NCI-H774 (cell line): ENCODE measurements at places on chromosomes 7 and 10.

- DNase-seq, result no peak
Measured at GRCh38 chr7:30796105-30796869, 25.1 kb downstream of the MINDY4 start.

- no peak for DNase-seq
Measured at GRCh38 chr7:43058271-43059066, 54.0 kb upstream of the HECW1 start.

DNA sequence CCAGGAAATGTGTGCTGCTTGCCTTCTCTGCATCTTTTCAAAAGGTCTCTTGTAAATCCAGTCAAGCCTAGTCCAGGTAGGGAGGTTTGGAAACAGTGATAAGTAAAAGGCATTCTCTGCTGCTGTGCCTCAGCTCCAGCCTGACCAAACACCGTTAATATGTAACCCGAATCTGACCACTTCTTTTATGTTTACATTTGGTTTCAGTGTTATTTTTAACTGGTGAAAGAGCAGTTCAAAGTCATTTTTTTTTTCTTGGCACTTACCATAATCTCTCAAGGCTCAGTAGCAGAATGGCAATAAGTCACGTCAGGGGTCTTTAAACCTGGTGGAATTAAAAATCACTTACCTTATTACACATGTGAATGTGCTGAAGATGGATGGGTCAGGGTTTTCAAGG lies 216.8 kb downstream of the PTEN start:
- no peak for DNase-seq

DNA sequence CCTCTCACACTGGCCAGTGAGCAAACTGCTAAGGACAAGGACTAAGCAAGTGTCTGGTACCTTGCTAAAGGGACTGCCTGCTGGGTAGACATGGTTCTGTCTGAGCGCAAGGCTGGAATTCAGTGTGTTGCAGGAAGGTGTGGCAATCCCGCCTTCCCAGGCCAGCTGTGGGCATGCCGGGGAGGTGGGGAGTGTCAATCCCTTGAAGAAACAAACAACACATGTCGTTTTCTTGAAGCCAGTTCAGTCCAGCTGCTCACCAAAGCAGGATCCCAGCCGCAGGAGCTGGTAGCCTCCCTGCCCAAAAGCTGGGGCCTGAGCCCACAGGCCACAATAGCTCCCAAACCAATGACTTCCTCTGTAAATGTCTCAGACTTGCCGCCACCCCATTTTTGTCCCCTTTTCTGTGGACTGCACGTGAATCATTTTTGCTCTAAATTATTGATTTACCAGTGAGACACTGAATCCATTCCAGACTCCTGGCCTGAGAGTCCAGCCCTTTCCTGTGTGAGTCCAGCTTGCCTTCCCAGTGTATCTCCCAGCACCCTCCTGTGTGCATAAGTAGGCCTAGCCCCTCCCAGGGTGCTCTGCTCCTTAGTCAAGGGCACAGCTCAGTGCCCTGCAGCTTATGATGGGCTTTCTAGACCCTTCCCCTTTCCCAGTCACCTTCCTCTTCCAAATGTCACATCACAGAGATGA lies 166.8 kb downstream of the RGS10 start:
- no peak for DNase-seq

- no peak for DNase-seq
Measured at GRCh38 chr7:84941291-84941690, 245.6 kb downstream of the SEMA3D start.

- DNase-seq, result no peak
Measured at GRCh38 chr7:30997316-30997715, 33.6 kb downstream of the GHRHR start.

GRCh38 chr10:77552252-77552651 lies 85.4 kb downstream of the KCNMA1 start:
- no peak for DNase-seq

DNA sequence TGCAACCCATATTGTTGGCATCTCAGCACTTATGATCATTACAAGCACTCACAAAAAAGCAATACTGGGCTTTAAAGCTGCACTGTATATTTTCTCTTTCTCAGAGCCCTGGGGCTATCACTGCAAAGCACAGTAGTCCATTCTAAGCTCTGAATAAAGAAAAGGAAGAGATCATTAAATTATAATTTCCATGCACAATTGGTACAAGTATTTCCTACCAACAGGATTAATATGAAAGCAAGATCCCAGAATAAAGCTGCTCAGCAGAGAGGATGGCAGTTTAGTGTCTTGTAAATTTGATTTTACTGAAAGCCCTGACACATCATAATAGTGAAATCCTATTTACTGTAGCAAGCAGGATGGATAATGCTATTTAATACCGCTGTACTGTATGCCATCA lies 205.3 kb downstream of the CHCHD3 start:
- DNase-seq, result no peak

DNA sequence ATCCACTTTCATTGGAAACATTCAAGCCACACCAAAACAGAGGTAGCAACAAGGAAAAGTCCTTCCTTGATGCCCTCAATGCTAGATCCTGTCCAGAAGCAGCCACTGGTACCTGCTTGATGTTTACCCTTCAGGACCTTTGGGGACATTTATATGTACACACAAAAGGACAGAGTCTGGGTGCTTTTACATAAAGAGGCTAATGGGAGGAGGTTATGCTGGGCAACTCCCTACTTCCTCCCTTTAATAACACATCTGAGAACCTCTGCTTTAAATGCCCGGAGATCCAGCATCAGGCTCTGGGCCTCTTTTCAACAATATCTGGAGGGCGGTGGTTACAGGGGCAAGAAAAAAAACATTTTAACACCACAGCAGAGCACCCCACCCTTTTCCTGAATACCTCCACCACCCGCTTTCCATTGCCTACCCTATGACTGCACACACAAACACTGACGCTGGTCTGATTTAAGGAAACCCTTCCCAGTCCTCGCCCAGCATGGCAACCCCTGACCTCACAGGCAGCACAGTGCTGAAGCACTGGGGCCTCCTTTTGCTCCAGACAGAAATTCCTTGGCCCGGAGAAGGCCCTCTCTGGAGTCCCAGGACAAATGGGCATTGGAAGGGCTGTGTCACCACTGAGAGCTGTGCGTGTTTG lies 39.3 kb upstream of the DUSP5 start:
- no peak for DNase-seq

DNA sequence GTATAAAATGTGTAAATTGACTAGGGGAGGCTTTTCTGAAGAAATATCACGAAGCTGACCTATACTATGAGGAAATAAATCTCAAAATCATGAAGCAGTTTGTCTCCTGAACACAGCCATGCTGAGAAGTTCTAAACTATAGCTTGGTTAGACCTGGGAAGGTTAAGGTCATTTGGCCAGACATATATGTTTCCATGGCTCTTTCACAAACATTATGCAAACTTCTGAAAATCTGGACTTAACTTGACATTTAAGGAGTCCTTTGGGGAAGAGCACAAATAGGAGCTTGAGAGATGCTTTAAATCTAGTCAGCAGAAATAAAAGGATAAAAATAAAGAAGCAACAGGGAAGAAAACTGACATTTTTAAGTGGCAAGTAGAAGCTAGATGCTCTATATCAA lies 115.9 kb upstream of the MEOX2 start:
- DNase-seq, result no peak

GRCh38 chr7:77825131-77825530 lies 26.6 kb downstream of the PHTF2 start:
- DNase-seq, result no peak

- DNase-seq, result no peak
Measured at GRCh38 chr7:148356303-148356702, 234.3 kb upstream of the C7orf33 start.

DNA sequence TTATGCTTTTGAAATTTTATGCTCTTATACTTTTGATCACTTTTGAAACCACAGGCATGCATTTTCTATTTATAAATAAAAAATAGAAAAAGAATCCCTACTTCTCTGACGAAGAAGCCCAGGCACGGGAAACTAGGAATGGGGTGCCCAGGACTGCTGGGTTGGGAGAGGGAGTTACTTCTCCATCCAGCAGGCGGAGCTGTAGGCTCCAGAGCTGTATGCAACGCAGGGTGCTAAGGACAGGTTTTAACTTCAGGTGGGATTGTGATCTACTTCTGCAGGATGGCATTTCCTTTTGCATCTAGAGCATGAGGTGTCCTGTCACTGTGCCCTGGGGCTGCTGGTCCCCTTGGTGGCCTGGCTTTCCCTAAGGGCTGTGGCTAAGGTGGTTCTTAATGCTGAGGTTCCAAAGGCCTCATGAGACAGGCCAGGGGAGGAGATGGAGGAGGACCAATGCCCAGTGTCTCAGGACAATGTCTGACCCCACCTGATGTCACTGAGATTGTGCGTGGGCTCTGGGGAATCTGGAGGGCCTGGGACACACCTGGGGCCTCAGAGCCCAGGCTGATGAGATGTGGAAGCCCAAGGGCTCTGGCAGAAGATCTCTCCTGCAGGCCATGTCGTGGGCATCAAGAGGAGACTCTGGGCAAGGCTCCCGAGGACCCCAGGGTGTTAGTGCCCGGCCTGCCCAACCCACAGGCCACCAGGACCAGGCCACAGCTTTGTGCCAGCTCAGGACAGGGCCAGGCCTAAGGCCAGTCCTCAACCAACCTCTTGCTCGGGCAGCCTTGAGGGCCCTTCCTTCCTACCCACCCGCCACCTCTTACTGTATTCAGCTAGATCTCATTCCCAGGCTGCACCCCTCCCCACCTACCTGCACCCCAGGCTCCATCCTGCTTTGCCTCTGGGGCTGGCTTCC lies 507 bp downstream of the CCDC201 start:
- no peak for DNase-seq

DNA sequence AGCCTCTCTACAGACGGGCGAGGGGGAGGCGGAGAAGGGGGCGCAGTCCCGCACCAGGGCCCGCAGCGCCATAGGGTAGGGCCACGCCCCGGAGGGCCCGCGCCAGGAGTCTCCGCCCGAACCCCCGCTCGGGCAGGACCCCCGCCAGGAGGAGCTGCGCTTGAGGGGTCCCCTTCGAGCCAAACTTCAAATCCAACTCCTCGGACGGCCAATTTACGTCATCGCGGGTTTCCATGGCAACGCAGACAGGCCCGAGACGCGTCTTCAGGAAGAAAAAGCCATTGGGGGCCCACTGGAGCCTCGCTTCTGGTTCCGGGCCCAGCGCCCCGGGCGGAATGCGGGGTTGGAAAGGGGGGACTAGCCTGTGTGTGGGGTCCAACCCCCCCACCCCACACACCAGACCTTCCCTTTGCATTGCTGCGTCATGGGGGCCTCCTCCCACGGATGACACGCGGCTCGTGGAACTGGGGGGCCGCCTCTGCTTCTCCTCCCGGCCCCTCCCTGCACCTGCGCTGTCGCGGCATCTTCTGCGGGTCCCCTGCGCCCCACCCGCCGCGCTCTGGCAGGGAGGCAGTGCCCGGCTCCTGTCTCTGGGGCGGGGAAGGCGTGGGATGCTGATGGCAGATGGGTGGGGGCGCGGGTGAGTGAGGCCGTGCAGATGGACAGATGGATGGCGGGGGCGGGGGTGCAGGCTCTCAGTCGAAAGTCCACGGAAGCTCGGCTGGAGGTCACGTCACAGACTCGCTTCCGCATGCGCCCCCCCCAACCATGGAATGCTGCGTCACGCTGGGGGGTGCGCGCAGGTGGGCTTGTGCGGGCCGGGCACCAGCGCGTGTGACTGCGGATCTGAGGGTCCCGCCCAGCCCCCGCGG lies 1.2 kb downstream of the CALY start:
- DNase-seq, result no peak

DNA sequence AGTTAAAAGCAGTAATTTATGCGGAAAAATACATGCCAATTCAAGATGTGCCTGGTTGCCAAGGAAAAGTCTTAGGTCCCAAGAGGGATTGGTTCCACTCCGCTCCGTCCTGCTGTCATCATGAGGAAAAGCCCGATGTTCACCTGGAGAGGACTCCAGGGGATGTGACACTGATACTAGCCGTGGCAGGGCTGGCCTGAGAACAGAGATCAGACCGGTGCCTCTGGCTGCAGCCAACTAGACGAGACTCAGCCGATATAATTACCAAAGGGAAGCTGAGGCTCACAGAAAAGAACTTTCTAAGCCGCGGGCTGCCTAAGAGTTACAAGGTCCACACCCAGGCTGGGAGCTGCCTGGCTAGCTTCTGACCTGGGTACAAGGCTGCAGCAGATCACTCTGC lies 81.3 kb upstream of the UNC5B start:
- no peak for DNase-seq

DNA sequence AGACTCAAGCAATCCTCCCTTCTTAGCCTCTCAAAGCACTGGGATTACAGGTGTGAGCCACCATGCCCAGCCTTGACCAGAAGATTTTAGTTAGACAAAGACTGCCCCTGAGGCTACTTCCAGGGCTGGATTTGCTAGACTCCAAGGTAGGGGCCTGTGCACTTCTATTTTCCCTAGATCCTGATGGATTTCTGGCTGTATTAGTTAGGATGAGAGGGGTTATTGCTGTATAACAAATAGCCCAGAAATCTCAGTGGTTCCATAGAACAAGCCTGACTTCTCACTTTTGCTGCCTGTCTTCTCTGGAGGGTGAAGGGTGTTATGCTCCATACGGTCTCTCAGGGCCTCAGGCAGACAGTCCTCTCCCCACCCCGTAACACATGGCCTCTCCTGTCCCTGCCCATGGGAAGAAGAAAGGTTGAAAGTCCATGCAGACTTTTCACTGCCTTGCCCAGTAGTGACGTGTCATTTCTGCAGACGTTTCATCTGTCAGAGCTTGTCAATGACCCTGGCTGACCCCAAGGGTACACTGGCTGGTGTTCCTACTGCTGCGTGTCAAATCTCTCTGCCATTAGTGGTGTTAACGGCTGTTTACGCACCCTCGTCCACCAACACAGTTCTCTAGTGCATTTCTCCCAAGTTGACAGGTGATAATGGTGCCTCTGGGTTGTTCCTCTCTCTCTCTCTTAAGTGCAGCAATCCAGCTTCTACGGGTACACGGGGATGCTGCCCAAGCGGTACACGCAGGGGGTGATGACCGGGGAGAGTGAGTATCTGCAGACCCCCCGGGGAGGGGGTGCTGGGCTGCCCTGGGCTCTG lies 11.6 kb downstream of the SLC29A4 start:
- DNase-seq, result no peak

DNA sequence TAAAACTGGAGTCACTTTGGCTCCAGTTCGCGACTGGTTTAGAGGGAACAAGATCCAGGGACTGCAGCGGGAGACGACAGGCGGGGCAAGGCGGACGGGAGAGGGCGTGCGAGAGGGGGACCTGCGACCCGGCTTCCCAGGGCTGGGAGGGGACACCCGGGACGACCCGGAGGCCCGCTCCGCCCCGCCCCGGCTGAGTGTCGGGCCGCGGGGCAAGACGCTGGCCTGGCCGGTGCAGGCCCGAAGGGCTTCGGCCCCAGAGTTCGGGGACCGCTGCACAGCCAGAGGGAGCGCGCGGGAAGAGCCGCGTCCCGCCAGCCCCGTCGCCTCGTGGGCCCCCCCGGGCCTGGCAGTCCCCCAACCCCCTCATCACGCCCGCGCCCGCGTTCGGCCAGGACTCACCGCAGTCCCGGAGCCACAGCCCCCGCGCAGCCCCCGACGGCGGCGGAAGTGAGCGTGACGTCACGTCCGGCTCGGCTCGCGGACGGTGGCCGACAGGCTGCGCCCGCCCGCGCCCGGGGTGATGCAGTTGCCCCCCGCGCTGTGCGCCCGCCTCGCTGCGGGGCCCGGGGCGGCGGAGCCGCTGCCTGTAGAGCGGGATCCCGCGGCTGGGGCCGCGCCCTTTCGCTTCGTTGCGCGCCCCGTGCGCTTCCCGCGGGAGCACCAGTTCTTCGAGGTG lies at the start of the genes TUBGCP2 and ZNF511:
TUBGCP2 (minus strand) TSS at position 452 of the 679 bp plus-strand sequence. CDS start 5,931 bp downstream, outside the sequence.
ZNF511 (plus strand) TSS at position 494 of the 679 bp plus-strand sequence; CDS start at position 524, 30 bp downstream.
- DNase-seq, result peak; percentile 53
